ENCODE measurements at places on chromosomes 2 and 18. TPM values are rescaled to one million over a fixed set of nuclear protein-coding genes. Genes with fewer than 3 reads are reported as not detected.

DNA sequence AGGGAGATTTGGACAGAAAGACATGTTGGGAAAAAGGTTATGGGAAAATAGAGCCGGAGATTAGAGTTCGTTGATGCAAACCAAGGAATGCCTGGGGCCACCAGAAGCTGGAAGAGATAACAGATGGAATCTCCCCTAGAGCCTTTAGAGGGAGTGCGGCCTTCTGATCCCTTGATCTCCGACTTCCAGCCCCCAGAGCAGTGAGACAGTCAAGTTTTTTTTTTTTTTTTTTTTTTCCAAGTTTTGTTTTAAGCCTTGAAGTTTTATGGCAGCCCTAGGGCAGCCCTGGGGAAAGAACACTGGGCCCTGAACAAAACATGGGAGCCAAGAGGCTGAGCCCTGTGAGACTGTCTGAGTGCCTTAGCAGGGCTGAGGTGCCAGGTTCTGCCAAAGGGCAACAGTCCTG, 6.5 kb downstream of the DGKD start:
- no peak for DNase-seq

GRCh38 chr2:160407393-160408172, 86.0 kb downstream of the RBMS1 start:
- DNase-seq = peak; percentile 54

GRCh38 chr2:186734957-186735734, 41.3 kb downstream of the FAM171B start:
- DNase-seq = no peak

DNA sequence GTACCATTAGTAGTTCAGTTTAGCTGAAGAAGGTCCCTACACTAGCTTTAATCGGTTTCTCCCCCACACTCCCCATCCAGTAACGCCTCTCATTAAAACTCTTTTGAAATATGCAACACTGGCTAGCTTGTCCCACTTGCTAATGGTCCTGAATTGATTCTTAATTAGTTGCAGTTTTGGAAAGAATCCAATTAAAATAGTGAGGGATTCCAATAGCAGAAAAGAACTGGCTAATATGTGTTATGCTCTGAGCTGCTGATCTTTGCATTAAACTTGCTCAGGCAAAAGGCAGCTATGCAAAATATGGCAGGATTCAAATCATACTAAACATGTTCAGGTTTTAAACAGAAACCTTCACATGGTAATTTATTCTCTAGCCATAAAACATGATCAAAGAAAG, 252.5 kb upstream of the HNRNPA3 start:
- no peak for DNase-seq

DNA sequence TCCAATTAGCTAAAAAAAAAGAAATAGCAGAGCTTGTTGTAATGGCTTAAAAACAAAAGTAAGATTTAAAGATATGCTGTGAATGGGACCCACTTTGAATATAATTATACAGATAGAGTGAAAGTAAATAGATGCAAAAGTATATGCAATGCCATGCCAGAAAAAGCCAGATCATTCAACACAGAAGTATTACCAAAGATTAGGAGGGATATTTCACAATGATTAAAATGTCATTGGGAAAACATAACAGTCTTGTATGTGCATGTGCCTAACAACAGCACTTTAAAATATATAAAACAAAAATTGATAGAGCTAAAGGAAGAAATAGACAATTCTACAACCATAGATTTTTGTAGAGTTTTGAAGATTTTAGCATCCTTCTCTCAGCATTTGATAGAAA, 19.9 kb upstream of the SIGLEC15 start:
- DNase-seq = no peak

GRCh38 chr2:213246497-213247281, 37.6 kb upstream of the SPAG16 start:
- DNase-seq = peak; percentile 64

DNA sequence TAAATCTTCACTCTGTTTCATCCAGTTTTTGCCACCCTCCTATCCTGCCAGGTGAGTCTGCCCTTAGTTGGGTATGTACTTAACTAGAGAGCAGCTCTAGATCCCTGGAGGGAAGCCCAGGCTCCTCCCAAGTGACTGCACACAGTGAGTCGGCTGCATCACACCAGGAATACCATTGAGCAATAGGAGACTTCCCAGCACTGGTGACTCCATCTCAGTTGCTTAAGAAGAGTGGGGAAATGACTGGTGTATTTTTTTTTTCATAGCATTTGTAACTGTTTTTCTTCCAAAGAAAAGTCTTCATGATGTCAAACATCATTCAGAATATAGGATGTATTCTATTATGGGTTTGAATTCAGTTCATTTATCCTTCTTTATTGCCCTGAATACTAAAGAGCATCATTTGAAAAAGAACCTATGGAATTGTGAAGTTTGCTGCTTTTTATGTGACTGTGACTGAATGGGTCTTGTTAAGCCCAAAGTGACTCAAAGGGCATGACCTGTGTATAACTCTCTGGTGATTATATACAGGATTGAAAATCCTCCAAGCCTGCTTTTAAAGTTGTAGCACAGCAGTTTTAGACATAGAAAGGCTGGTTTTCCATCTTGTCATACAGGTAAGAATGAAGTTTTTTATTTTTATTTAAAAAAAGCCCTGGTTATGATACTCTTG, 84.3 kb downstream of the MAP3K20 start:
- peak; percentile 99 for DNase-seq

GRCh38 chr2:223647258-223647952, 45.2 kb upstream of the SCG2 start:
- peak; percentile 24 for DNase-seq

DNA sequence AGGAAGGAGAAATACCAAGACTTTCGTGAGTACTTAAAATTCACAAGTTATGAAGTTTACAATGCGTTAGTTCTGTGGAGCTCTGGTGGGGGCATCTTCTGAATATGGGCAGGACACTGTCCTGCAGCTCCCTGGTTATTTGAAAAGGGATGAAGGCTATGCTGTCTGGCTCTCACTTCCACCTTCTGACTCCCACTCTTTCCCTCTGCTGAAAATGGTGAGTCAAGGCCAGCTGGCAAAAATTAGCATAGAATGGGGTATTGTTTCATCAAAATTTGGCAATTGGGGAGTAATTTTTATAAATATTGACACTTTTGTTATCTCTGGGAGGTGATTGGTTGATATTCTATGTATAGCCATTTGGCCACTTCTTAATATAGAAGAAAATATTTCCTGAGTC, 177.4 kb downstream of the PARD3B start:
- DNase-seq = no peak

GRCh38 chr18:22129778-22130177, 39.6 kb upstream of the GATA6 start:
- no peak for DNase-seq

DNA sequence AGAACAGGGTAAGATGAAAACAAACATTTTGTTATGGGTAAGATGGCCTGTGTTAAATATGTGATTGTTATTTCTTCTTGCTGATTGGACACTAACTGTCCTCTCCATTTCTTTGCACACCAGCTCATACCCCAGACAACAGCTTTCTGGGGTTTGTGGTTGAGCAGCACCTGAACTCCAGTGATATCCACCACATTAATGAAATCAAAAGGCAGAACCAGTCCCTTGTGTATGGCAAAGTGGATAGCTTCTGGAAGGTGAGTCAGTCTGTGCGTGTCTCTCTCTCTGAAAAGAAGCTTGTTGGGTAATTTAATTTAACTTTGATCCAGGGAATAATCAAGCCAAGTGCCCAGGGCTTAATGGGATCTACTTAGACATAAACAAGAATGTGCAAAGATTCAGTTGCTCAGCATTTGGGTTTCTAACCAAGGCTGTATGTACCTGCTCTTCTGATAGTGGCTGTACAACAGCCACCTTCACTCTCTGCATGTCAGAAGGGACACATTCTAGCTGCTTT, 108.3 kb downstream of the MGAT5 start:
- no peak for DNase-seq

- no peak for DNase-seq
Measured at GRCh38 chr2:205034034-205034433, 488.8 kb downstream of the PARD3B start.

GRCh38 chr2:38747007-38747424, 4.1 kb downstream of the SRSF7 start:
- no peak for DNase-seq

GRCh38 chr2:233041722-233042323, 9.4 kb downstream of the NEU2 start:
- DNase-seq = no peak

GRCh38 chr2:99936065-99936464, 206.3 kb downstream of the AFF3 start:
- DNase-seq = no peak

- no peak for DNase-seq
Measured at GRCh38 chr2:156110890-156111289, 221.6 kb downstream of the NR4A2 start.

CHRND gene
- not detected for total RNA-seq

WDR75 gene
- 56.9 TPM for total RNA-seq

PSMA8 gene
- total RNA-seq = not detected

Measured in IMR-90 (cell line).